HAP-1 (cell line): ENCODE measurements at places on chromosomes 6 and 20.

DNA sequence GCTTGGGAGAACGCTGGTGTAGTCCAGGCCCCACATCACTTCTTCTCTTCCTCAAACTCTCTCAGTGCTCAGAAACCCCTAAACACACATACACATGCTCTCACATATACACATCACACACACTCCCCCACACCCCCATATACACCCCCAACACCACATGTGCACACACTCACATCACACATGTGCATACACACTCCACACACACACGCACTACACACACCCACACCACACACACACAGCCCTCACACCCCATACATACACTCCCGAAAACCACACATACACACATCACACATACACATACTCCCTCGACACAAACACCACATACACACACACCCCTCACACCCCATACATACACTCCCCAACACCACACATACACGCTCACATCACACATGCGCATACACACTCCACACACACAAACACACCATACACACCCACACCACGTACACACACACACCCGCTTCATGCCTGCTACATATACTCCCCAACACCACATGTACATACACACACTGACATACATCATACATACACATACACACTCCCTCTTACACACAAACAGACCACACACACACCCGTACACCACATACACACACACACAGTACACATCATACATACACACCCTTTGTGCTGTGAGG, 110.3 kb upstream of the TMEM170B start:
- no peak for DNase-seq

- DNase-seq, result no peak
Measured at GRCh38 chr20:18665135-18665534, 77.3 kb downstream of the DTD1 start.

DNA sequence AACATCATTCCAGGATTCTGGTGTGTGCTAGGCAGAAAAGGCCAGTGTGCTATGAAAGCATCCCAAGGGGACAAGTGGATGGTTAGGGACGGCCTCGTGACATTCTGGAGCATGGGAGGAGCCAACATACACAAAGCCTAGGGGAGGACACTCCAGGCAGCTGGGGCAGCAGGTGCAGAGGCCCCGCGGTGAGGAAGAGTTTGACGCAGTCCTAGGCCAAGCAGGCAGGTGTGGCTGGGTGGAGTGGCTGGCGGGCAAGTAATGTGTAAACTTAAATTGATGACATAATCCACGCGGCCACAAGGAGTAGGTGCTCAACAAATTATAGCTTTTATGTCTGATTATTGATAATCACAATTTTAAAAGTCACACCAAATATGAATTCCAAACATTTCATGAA, 93.6 kb downstream of the TMEM242 start:
- DNase-seq, result no peak

GRCh38 chr20:3652221-3652620, 11.0 kb downstream of the GFRA4 start:
- no peak for DNase-seq

DNA sequence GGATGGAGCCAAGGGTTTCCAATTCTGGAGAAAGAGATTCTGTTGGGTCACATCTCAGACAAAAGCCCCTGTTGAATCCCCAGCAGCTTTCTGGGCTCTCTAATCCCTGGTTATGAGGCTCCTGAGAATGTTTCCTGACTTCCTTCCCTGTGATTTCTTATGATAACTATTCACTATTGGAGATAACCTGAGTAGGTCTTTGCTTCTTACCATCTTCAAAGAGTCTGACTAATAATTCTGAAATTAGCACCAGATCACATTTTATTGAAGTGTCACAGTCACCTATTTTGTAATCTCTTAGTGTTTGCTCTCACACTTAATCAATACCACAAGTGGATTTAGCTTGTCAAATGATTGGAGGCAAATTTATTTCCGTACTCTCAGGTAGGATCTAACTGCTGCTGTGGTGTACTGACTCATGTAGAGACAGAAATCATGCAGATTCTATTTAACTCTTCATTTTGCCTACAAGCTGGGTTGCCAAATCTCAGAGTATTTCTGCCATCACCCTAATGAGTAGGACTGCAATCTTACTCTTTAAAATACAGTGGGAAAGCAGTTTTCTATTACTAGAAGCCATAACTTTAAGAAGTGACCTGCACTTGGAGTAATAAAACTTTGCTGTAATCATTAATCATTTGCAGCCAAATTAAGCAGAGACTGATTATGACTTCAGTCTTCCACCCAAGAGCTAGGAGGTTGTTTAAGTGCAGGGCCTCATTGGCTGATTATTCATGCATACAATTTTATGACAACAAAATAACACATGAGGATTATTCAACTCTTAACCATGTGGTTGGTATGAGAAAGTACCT, 422.1 kb downstream of the EPM2A start:
- DNase-seq, result no peak

- DNase-seq, result no peak
Measured at GRCh38 chr6:132520953-132521352, 8.0 kb upstream of the STX7 start.
